SK-N-MC (cell line): ENCODE measurements at places on chromosomes 4 and X.

DNA sequence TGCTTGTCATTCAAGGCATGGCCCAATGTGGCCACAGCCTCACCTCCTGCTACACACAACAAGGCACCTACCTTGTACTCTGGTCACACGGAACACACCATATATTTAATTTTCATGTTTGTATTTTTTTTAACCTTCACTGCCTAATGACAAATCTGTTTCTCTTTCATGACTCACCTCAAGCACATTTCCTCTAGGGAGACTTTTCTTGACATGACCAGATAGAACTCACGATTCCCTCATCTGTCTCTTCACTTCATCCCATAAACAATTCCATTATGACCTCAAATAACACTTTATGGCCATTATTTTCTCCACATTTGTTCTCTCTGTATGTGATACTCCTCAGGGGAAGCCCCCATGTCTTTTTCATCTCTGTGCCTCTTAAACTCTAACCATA is 11.1 kb downstream of the DRP2 start:
- DNase-seq: no peak

DNA sequence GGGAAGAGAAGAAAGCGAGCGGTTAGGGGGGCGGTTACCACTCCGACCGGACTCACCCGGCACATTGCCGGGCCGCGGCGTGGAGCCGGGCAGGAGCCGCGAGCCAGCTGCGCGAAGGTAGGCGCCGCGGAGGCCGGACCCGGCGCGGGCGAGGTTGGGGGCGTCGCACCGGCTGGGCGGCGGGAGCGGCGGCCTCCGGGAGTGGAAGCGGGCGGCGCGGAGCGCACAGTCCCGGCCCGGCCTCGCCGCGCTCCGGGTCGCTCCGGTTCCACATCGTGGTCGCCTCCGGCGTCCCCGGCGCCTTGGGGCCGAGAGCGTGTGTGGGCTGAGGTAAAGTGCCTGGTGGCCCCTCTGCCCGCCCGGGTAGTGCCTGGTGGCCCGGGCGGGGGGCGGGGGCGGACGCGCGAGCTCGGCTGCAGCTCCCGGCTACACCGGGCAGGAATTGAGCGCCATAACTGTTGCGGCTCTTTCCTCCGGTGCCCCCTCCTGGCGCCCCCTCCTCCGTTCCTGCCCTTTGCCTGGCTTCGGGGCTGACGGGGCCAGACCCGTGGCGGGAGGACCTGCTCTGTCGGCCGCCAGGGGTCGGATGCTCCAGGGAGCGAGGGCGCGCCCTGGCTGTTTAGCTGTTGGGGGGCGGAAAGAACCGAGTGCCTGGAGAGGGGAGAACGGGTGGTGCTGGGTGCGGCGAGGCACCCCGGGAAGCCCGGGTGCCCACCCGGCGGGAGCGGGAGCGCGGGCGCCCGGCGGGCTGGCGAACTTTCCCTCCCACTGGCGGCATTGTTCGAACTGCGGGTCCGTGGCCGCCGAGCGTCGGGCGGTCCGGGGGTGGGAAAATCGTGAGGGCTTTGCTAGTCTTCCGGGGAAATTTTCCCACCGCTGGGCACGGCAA is 626 bp downstream of the JADE3 start:
- no peak for DNase-seq

DNA sequence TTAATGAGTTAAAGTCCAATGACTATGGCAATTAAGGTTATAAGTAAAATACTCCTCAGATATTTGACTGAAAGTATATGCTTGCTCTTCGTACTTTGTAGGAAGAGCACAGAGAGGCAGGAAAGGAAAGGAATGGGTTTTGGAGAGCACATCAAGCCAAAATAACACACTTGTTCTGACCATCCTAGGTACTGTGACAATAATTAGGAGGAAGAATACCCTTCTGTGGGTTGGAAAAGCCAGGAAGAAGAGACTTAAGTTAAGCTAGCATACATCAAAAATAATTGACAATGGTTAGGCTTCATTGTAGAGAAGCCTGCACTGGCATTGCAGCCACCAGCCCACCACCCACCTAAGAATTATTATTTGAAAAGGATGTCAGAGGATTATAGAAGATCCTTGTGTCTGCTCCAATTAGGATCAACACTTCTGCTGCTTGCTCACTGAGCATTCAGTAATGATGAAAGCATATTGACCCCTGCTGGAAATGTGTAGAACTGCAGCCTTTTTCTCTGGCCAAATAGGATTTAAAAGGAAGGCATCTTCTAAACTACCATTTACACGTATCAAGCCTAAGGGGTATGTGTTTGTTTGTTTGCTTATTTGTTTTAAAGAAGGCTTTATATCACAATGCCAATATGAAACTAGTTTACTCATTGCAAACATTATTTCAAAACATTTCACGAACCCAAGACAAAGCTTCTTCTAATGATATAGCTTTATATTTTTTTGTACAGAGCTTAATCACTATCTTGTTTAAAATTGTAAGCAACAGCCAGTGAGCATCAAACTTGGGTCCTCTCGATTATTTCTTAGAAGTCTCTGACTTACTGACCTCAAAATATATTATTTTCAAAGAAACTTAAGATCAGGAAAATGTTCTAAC is 286.2 kb upstream of the TET2 start:
- peak; percentile 84 for DNase-seq

GRCh38 chrX:154083126-154083517 is 14.4 kb downstream of the MECP2 start:
- DNase-seq: no peak

DNA sequence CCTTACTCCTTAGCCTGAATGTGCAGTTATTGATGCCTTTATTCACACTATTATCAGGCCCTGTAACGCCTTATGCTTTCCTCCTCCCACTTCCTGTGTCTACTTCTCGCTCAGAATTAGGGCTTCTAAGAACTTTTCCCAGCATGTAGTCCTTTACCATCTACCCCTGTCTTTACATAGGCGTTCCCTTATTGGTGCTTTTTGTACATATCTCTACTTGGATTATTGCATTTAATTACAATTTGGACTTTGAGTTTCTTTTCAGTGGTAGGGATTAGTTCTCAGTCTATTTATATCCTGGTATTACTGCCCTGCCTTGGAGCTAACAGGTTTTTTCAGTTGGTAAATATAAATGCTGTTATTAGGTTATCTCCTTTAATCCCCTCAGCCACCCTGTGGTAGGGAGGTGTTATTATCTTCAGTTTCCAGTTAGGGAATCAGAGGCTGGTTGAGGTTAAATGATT is 84.0 kb downstream of the RBPJ start:
- DNase-seq: no peak

- no peak for DNase-seq
Measured at GRCh38 chr4:157713342-157713741, 459.5 kb downstream of the GASK1B start.

GRCh38 chr4:107618656-107619055 is 101.4 kb downstream of the PAPSS1 start:
- no peak for DNase-seq

- no peak for DNase-seq
Measured at GRCh38 chrX:130676861-130677260, 226.1 kb downstream of the ENOX2 start.

DNA sequence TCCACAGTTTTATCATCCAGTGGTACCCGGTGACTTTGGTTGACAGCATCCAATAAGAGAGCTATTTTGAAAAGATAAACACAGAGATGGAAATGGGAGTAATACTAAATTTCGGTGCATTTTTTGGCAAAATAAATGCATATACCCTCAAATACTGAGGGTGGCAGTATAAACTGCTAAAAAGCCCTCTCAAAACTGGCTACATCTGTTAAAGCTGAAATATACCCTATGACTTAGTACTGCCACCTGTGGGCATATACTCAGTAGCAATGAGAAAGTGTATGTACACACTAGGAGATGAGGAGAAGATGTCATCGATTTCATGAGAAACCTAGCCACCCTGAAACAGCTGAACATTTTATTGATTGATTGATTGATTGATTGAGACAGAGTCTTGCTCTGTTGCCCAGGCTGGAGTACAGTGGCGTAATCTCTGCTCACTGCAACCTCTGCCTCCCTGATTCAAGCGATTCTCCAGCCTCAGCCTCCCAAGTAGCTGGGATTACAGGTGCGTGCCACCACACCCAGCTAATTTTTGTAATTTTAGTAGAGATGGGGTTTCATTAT is 12.2 kb upstream of the TMEM128 start:
- DNase-seq: no peak

GRCh38 chrX:153687121-153688039 is at the start of gene SLC6A8:
TSS of gene SLC6A8 (plus strand) at chrX:153687926. CDS start at chrX:153688575, 649 bp downstream.
- DNase-seq: no peak

GRCh38 chr4:73593631-73594241 is 26.5 kb downstream of the RASSF6 start:
- no peak for DNase-seq

GRCh38 chrX:103927030-103927429 is 35.4 kb upstream of the TMSB15B start:
- DNase-seq: no peak

GRCh38 chrX:133434197-133434820 is 19.0 kb upstream of the GPC4 start:
- no peak for DNase-seq

- DNase-seq: no peak
Measured at GRCh38 chr4:8599657-8600056, 7.1 kb downstream of the CPZ start.

- DNase-seq: no peak
Measured at GRCh38 chr4:8010618-8011017, 71.0 kb upstream of the AFAP1 start.

DNA sequence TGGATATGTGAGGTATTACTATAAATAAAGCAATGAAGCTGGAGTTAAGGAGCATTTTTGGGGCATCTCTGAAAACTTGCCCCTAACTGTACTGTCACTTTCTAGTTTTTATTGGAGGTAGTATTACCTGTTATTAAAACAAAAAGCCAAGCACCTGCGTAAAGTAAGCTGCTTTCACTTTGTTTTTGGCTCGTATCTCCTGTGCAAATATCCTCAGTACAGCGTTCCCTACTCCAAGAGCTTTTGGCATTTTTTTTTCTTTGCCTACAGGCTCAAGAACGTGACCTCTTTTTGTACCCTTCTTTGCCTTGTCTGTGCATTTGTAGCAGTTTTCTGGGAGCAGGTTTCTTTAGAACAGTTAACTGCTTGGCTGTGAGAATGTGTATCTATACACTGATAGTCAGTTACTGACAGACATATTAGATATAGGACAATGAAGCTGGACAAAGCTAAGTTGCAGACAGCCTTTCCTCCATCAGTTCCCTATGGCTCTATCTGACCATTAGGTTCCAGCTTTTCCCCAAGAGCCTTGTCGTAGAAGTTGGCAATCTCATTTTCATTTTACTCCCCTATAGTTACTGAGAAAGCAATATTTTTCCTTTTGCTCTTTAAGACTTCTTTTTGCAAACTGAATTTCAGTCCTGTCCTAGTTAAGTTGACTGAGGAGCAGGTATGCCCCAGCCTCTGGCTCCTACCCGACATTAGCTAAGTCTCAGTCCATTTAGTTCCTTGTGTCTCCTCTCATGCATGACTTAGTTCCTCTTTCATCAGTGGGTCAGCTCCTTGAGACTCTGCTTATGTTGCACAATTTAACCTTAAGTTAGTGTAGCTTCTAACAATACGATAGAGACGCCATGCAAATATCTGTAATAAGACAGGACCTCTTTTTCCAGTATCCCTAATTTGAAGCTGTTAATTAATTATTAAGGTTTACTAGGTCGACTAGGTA is 71.5 kb upstream of the HPRT1 start:
- DNase-seq: no peak

DNA sequence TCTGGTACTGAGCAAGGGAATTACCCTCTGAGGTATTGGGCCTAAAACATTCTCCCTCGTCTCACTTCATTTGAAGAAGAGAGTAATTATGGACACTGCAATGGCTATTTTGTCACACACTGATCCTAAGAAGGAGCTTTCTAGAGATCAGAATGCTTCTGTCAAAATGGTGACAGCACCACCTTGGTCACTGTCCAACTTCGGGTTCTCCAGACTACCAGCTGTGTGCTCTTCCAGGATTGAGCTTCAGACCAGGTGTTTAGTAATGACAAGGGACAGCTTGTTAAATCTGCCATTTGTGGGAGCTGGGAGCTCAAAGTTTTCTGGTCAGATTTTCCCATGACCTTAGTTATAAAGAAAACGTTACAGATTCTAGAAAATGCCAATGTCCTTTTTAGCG is 105.4 kb downstream of the POLA1 start:
- DNase-seq: no peak

DNA sequence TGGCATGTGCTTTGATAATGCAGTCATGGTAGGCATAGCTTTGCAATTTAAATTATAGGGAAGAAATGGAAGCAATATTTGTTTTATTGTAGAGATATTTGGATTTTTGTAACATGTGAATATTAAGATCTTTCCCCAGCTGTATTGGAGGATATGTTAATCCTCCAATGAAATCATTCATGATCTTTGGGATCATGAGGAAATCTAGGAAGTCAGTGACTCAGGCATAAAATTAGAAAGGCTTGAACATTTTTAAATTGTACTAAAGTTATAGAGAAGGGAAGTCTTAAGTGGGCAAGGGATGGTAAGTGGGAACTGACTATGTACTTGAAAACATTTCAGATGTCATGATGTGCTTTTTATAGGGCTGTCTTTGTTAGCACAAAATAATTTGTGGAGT is 46.8 kb downstream of the FIP1L1 start:
- no peak for DNase-seq

- DNase-seq: no peak
Measured at GRCh38 chr4:3725936-3726870, 40.0 kb upstream of the ADRA2C start.

DNA sequence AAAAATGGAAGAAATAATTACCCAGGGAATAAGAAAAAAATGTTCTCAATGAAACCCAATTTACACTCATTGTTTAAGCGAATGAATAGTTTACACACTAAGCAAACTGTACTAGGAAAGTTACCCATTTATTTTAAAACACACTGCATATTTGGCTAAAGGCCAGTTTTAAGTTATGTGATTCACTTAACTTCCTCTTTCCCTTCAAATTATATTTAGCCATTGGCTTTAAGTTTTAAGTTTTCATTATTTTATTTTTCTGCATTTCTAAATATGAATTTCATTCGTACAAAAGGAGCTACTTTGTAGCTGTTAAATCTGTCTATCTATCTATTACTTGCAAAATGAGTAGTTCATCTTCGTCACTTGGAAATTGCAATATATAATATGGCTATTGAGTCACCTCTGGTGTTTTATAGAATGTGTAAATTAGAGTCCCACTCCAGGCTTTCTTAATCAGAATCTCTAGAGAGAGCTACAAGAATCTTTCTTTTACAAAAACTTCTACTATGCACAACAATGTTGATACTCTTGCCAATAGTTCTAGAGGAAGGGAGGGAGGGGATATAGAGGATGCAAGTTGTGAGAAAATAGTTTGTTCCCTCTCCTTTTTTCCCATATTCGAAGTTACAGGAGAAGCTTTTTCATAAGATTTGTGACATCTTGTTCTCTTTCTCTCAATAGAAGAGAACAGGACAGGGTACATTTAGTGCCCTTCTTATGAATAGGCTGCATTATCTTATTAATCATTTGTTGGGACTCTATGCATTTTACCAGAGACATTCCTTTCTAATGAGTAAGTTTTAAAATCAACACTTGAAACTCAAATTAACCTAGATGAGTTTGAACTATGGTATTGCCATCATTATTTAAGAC is 41.8 kb downstream of the SULT1B1 start:
- DNase-seq: no peak

DNA sequence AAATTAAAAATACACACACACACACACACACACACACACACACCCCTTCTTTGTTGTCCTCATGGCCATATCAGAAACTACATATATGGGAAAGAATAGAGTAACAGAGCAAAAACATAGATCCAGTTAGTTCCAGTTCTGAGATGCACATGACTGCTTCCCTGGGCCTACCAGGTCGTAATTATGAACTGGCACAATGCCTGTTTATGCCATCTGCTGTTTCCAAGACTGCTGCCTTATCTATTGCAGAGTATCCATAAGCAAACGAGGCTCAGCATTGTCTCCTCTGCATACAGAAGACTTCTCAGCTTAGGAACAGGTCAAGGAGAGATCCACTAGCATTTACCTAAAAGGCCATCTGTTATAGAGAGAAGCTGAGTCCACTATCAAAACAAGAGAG is 789.0 kb downstream of the TECRL start:
- no peak for DNase-seq
